ENCODE measurements at places on chromosomes 4 and X. TPM values are rescaled to one million over a fixed set of nuclear protein-coding genes. Genes with fewer than 3 reads are reported as not detected.

NPY2R gene
- 0.34 TPM for total RNA-seq

DNA sequence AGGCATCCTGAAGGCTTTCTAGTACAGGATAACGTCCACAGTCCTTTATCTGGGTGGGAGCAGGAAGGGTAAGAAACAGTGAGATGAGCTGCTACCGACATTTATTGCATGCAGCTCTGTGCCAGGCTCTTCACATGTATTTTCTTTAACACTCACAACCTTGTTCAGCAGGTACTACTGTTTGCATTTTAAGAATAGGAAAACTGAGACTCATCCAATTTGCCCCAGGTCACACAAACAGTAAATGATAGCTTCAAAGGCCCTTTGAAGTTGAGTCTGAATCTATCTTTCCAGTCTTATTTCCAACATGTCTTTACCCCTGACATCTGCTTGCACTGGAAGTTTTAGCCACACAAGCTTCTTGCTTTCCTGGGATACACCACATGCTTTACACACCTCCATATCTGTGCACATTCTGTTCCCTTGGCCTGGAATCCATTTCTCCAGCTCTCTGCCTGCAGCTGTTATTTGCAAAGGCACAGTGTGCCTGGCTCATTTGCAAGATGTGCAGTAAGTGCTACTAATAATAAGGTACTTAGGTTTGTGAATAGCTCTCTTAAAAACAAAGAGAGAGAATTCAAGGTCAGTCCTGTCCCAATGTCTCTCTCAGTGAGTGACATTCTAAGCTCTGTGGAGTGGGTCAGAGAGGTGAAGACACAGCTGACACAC, 61.2 kb downstream of the METTL14 start:
- no peak for DNase-seq

DNA sequence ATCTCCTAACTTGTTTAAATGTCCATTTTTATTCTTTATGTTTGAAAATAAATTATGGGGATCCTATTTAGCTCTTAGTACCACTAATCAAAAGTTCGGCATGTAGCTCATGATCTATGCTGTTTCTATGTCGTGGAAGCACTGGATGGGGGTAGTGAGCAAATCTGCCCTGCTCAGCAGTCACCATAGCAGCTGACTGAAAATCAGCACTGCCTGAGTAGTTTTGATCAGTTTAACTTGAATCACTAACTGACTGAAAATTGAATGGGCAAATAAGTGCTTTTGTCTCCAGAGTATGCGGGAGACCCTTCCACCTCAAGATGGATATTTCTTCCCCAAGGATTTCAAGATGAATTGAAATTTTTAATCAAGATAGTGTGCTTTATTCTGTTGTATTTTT, 27.6 kb downstream of the NUDT6 start:
- no peak for DNase-seq

GRCh38 chr4:1776521-1777161, 16.5 kb upstream of the FGFR3 start:
- DNase-seq = no peak

- DNase-seq = peak; percentile 77
These were observed 1.4 kb downstream of the HGFAC start for GRCh38 chr4:3442959-3443749.

- no peak for DNase-seq
These were observed 14.8 kb downstream of the DCAF8L1 start for GRCh38 chrX:27966492-27966891.

Measured in WTC11 (cell line).